ENCODE measurements at places on chromosomes 3 and 15.

DNA sequence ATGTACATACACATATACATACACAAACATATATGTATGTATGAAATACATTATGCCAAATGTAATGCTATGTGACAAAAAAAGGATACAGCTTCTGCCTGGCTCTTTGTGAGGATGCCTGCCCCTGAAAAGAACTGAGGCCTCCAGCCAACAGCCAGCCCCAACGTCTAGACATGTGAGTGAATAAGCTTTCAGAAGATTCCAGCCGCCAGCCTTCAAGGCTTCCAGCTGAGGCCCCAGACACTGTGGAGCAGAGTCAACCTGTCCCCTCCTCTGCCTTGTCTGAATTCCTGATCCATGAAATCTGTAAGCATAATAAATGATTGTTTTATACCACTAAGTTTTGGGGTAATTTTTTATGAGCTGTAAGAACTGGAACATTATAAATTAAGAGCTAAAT lies 24.7 kb downstream of the GXYLT2 start:
- H3K4me3 ChIP-seq, result no peak overlapping the region
- H3K27me3 ChIP-seq, result no peaks in the 10 kb centered on the region
- no peaks in the 10 kb centered on the region for H3K4me1 ChIP-seq
- H3K27ac ChIP-seq, result no peak overlapping the region

- no peak overlapping the region for H3K4me3 ChIP-seq
- no peaks in the 10 kb centered on the region for H3K36me3 ChIP-seq
- no peaks in the 10 kb centered on the region for H3K4me1 ChIP-seq
- no peak overlapping the region for H3K27ac ChIP-seq
- DNase-seq, result no peak
These were observed 465.3 kb downstream of the FGF12 start for GRCh38 chr3:192262001-192262400.

- H3K4me3 ChIP-seq, result no peak overlapping the region
- H3K4me1 ChIP-seq, result no peaks in the 10 kb centered on the region
- DNase-seq, result no peak
These were observed 195.7 kb downstream of the AGBL1 start for GRCh38 chr15:86275361-86275760.

DNA sequence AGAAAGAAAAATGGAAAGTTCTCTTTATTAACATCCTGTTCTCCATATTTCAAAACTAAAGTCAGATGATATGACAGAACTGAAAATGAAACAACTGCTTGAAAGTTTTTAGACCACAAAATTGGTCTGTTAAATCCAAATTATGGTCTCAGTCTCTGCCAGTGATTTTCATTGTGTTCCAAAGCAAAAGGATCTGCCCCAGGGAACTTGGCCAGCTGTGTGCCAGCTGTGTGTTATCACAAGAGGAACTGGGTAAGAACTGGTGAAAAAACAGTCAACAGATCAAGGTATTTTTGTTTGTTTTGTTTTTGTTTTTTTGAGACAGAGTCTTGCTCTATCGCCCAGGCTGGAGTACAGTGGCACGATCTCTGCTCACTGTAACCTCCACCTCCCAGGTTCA lies 323.3 kb downstream of the CTNNB1 start:
- H3K4me3 ChIP-seq, result no peak overlapping the region
- H3K27me3 ChIP-seq, result no peaks in the 10 kb centered on the region
- no peaks in the 10 kb centered on the region for H3K36me3 ChIP-seq
- no peaks in the 10 kb centered on the region for H3K4me1 ChIP-seq
- no peak overlapping the region for H3K27ac ChIP-seq
- no peak for DNase-seq

DNA sequence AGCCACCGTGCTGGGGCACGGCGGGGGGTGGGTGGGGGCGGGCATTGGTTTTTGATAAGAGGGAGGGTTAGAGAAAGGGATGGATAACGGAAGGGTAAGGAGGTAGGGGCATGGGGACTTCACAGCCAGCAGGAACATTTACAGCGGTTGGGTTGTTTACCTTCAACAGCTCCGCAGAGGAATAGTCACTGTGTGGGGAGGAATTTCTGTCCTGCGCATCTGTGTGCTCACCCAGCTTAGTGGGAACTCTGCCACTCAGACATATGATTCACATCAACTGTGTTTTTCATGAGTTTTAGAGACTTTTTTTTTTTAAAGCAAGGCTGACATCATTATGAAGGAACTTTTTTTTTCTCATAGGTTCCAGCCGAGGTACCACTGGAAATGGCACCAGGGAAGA lies 19.6 kb downstream of the CHRD start:
- no peaks in the 10 kb centered on the region for H3K27me3 ChIP-seq
- DNase-seq, result no peak
- no peak overlapping the region for H3K4me3 ChIP-seq

DNA sequence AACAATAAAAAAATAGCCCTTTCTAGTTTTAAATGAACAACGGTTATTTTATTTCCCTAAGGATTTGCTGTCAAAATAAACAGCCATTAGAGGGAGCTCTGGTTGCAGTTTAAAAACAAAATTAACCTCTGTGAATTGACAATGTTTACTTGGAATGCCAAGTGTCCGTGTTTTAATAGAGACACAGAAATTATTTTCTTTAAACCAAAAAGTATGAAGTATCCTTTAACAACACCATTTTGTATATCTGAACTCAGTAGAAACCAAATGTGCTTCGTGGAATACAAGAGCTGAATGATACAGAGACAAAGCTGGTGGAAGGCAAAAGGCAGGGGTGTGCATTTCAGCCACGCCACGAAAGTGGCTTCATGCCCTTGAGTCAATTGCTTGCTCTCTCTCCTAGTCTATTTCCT lies 74.4 kb downstream of the MOBP start:
- H3K27me3 ChIP-seq, result no peaks in the 10 kb centered on the region
- no peaks in the 10 kb centered on the region for H3K4me1 ChIP-seq
- no peak for DNase-seq
- H3K27ac ChIP-seq, result no peak overlapping the region

All from CD8-positive, alpha-beta memory T cell (primary cell).